Lung microvascular endothelial cell (primary cell): ENCODE measurements at places on chromosomes 1 and 21.
A peak's percentile ranks its signal among the peaks of the same experiment; 100 is the strongest.

- peak; percentile 14 for DNase-seq
Measured at GRCh38 chr1:245051349-245052221, 103.2 kb upstream of the KIF26B start.

GRCh38 chr1:24688621-24689195, 45.6 kb downstream of the SRRM1 start:
- peak; percentile 69 for DNase-seq

DNA sequence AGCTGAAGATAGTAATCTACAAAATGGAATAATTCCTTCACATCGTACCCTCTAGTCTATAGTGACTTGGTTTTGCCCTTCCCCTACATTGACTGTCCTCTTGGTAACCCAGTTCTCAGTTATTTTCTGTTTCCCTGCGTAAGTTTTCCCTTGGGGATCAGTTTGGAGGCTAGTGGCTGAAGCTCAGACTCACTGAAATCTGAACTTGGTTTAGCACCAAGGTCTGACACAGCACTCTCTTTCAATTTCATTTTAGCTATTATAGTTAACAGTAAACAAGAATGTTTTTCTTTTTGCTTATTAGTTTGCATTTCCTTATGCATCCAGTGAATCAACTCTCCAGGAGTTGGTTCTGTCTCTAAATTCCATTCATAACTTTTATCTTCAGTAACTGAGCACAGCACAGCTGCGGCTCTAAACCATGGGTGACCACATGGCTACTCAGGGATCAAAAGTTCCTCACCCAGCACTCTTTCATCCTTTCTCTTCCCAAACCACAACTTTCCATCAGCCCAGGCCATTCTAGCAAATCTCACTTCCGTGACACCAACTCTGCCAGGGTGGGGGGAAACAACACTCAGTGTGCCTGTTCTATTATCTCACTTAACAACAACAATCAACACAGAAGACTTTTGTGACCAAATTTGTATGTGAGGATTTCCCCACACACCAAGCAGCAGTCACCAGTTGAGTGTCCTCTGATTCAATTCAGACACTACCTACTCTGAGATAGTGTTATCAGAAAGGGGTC, 17.6 kb upstream of the IFI6 start:
- no peak for DNase-seq

DNA sequence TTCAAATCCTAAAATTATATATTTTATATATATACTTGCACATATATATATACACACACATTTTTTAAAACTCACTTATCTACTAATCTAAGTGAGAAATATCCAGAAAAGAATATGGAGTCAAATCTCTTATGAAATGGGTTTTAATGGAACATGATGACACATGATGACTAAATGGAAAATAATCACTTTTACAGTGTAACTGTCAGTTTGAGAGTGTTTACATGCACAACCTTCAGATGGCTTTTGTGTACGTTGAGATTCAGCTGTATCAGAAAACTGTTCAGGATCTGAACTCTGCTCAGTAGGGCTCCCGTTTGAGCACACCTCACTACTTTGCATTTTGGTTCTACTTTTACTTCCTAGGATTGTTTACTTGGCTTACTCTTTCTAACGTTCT, 189.8 kb downstream of the DNAH14 start:
- no peak for DNase-seq

GRCh38 chr1:71809085-71809484, 473.3 kb downstream of the NEGR1 start:
- no peak for DNase-seq

GRCh38 chr1:109271458-109271857, 11.5 kb downstream of the PSRC1 start:
- no peak for DNase-seq

GRCh38 chr1:98661544-98662355, at the start of gene SNX7:
Gene SNX7, plus strand, starts transcription at chr1:98661721. Its CDS starts 11 bp downstream, at chr1:98661732.
- DNase-seq, result peak; percentile 88

DNA sequence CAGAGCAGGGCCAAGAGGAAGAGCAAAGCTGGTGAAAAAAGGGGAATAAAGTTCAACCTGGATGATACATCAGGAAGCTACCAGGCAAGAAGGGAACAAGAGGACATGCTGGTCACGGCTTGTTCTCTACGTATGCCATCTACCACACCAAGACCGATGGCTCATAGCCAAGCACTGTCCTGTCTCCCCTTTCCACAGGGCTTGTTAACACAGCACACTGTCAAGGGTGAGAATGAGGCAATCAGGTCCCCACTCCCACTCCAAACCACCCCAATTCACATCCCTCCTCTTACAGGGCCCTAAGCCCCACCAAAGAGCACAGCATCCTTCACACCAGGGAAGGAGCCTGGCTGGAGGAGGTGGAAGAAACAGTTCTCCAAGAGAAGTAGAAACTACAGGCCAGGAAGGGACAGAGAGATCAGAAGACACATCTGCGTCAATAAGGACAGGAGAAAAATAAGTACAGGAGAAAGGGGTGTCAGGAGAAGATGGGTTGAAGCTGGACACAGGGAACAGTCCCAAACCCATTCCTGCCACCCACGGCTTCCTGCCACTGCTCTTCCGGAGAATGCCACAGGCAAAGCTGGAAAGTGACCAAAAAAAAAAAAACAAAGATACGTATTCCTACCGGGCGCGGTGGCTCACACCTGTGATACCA, 923 bp upstream of the SHC1 start:
- DNase-seq, result peak; percentile 38

- no peak for DNase-seq
Measured at GRCh38 chr1:196361112-196361714, 247.0 kb downstream of the KCNT2 start.

GRCh38 chr1:220198186-220199005, 73.9 kb downstream of the RAB3GAP2 start:
- no peak for DNase-seq

- no peak for DNase-seq
Measured at GRCh38 chr1:98854137-98854536, 150.5 kb downstream of the PLPPR5 start.

DNA sequence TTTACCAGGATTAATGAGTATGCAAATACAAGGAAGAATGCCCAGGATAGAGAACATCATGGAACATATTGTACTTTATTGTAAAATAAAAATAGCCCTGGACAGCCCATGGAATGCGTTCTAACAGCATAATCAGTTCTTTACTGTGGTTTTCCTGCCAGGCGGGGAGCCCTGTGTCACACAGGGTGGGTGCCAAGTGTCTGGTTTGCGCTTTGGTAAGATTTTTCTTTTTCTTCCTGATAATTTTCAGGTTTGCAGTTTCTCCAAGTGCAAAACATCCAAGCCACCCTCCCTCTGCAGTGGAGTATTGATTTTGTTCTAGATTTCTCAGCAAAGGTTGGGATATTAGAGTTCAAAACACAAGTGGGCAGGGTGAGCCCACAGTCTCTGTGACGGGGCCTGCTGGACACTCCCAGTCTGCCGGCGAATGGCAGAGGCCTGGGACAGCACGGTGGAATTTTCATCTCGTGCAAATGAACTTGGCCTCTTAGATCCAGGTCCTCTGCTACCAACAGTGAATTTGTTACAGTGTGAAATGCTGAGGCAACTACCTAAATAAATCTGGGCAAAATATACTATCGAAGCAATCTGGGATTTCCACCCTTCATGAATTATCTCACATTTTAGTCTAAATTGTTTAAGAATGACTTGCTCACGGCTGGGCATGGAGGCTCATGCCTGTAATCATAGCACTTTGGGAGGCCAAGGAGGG, 15.6 kb upstream of the KCNJ15 start:
- DNase-seq, result peak; percentile 8

DNA sequence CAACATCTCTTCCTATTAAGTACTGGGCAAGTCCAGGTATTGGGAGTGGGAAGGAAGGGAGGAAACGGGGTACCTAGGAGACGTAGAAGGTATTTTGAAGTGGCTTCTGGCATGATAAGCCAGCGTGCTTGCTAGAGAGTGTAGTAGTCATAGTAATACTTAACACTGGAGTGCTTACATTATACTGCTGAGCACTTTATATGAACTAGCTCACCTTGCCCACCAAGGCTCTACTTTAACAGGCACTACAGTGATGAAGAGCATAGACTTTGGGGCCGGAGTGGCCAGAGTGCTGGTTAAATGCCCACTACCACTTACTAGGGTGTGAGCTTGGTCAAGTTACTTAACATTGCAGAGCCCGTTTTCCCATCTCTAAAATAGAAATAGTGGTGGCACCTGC, 61.7 kb downstream of the ACP6 start:
- DNase-seq, result no peak

DNA sequence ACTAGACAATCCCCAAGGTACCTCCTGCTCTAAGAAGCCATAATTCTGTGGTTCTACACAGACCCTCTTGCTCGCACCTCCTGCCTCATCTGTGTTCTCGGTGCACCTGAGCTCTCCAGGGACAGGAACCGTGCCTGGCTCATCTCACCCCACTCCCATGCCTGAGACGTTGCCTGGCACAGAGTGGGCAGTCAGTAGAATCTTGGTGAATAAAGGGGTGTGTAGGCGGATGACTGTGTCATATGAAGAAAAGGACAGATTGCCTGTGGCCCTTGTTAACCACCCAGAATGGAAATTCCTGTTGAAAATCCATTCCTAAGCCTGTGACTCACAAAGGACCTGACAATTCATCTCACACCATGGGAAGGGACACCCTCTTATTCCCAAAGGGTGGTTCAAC, 92.9 kb downstream of the KCNN3 start:
- no peak for DNase-seq

GRCh38 chr1:221923929-221924598, 182.2 kb upstream of the DUSP10 start:
- DNase-seq, result no peak

DNA sequence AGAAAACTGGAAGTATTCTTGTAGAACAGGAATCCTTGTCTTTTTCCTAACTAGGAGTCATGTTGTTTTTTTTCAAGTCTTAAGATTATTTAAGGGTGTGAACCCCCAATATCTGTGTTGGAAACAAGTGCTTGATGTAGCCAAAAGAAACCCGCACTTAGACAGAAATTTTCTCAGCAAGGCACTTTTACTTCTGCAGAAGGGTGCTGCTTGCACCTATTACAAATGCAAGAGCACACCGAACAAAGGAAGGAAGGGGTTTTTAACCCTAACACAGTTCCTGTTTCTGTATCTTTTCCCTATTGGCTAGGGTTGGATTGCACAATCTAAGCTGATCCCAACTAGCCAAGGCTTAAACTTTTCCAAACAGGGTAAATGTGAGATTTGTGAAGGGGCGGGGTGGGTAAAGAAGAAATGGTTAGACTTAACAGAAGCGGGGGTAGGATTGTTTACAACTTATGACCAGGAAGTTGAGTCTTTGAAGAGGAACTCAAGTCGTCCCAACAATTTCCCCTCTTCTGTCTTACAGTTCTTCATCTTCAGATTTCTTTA, 75.1 kb downstream of the ZFYVE9 start:
- DNase-seq, result no peak

GRCh38 chr1:151990058-151990855, 3.4 kb downstream of the S100A10 start:
- DNase-seq, result peak; percentile 30

DNA sequence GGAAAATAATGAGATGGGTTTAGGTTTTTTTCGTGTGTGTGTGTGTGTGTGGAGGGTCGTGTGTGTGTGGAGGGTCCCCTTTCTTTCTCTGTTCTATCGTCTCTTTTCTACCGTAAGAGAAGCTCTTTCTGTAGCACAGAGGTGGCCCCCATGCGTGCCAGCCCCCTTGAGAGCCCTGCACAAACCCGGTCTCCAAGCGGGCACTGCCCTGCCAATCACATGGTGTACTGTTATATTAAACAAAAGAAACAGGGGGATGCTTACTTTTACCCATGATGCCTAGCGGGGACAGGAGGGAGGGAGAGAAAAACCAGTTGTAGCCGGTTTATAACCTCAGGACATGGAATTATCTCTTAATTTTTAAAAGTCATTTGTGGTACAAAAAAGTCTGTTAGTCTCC, 41.0 kb downstream of the GATAD2B start:
- peak; percentile 61 for DNase-seq

DNA sequence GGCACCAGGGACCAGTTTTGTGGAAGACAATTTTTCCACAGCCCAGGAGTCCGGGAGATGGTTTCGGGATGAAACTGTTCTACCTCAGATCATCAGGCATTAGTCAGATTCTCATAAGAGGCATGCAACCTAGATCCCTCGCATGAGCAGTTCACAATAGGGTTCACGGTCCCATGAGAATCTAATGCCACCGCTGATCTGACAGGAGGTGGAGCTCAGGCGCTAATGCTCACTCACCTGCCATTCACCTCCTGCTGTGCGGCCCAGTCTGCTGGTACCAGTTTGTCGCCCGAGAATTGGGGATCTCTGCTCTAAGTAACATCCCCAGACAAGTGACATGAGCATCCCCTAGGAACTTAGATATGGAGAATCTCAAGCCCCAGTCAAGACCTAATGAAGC, 180.7 kb downstream of the COQ8A start:
- no peak for DNase-seq

GRCh38 chr21:46203203-46203600, 18.9 kb upstream of the SPATC1L start:
- DNase-seq, result no peak

- DNase-seq, result no peak
Measured at GRCh38 chr1:152623203-152623844, 421 bp upstream of the LCE3A start.

GRCh38 chr1:212242288-212242984, 42.8 kb upstream of the PPP2R5A start:
- peak; percentile 85 for DNase-seq

- no peak for DNase-seq
Measured at GRCh38 chr21:26191609-26192008, 21.0 kb upstream of the APP start.

GRCh38 chr1:100835866-100836842, 58.5 kb downstream of the EXTL2 start:
- DNase-seq, result peak; percentile 39

DNA sequence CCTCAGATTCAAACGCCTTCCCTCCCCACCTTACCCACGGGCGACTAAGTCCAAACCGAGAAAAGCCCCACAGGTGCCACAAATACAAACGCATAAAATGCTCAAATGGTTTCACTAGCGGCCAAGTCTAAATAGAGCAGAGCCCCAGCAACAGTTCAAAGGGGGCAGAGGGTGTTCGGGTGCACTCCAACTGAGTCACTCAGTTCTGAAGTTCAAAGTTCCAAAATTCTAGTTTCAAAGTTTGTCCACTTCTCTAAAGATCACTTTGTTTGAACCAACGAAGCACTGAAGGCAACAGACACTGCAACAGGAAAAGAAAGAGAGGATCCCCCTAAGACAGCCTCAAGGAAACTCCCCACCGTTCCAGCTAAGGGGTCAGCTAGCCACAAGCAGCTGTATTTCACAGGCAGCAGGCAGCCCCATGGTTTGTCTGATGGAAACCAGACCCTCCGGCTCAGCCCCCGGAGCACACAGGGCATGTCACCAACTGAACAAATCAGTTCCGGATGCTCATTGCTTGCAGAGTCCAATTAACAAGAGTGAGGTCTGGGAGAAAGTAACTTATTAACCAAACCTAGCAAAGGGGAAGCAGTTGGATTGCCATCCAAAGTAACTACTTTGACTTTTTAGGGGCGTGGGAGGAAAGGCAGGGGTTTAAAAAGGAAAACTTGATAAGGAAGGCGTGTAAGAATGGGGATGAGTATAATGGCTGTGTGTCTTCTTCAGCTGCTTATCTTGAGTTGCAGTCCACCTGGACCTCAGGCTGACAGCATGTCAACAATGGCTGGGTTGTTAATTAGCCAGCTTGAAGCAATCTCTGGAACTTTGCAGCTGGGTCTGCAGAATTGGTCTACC, 1423.9 kb upstream of the PRMT6 start:
- DNase-seq, result no peak

GRCh38 chr1:22057861-22058260, 5.4 kb downstream of the CDC42 start:
- no peak for DNase-seq

GRCh38 chr21:35002879-35003722, 46.0 kb downstream of the RUNX1 start:
- no peak for DNase-seq

- DNase-seq, result no peak
Measured at GRCh38 chr1:248055261-248055660, 8.6 kb downstream of the OR2L3 start.
